Mesenteric fat pad (tissue), 1 donor: ENCODE measurements at places on chromosomes 4 and X. TPM values are rescaled to one million over a fixed set of nuclear protein-coding genes. Genes with fewer than 3 reads are reported as not detected.

- DNase-seq = no peak
Observed at GRCh38 chr4:147362938-147363337, 118.0 kb upstream of the EDNRA start.

The NWD2 gene
- 29.0 TPM for total RNA-seq

The CDS1 gene
- 0.29 TPM for total RNA-seq

DNA sequence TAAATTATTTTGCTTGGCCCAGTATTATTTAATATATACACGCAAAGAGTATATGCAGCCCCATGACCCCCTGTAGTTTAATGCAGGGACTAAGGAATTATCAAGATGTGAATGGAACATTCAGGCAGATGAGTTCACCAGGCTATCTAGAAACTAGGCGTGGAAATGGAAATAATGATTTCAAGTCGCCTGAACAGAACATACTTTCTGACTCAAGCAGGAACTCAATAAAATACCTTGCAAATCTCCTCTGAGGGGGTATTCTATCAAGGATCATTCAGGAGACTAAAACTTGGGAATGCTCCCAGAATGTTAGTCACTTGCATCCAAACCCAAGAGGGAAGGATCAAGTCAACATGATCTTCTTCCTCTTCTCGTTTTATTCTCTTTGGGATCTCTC, 59.6 kb upstream of the RASSF6 start:
- no peak for DNase-seq

GRCh38 chrX:68721991-68722860, 74.8 kb downstream of the STARD8 start:
- DNase-seq = peak; percentile 72

GRCh38 chr4:184471881-184472613, 2.3 kb downstream of the IRF2 start:
- DNase-seq = no peak

- no peak for DNase-seq
Observed at GRCh38 chr4:81634766-81635549, 163.3 kb upstream of the RASGEF1B start.

The CASP3 gene
- total RNA-seq = 19.7 TPM

The GLOD5 gene
- not detected for total RNA-seq

The ANOS1 gene
- 2.3 TPM for total RNA-seq

The SPANXA2 gene
- not detected for total RNA-seq

- DNase-seq = no peak
Observed at GRCh38 chr4:188139671-188140070, 430 bp downstream of the TRIML1 start.

The CORIN gene
- 0.61 TPM for total RNA-seq

The SLC6A8 gene
- total RNA-seq = 45.9 TPM

DNA sequence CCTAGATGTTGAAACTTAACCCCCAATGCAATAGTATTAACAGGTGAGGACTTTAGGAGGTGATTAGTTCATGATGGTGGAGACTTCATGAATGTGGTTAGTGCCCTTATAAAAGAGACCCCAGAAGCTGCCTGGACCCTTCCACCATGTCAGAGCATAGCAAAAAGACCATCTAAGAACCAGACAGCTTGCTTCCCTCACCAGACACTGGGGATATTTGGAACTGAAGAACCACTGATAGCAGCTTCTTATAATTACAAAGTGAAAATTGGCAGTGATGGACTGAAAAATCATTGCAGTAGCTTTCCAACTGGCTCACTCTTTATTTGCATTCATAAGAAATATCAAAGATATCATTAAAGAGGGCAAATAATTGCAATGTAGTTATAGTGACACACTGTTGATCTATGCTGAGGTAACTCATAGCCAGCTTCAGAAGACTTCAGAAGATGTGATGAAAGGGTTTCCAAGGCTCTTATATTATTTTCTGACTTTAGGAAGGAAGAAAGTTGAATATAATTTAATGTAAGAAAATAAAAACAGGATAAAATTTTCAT, 5.8 kb downstream of the RASSF6 start:
- DNase-seq = no peak

DNA sequence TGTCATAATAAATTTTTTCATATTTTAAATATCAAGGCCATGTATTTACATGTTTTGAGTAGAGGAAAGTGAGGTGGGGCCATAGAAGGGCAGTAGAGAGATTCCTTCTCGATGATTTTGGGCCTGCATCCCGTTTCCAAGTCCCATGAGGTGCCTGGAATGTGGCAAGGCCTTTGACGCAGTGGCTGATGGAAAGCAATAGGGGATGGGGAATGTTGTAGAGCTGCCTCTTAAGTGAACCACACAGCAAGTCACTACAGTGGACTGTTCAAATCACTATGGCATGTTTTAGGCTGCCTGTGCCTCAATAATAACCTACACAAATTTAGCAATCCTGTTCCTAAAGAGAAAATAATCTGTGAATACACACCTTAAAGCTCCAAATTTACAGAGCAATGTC, 48.3 kb downstream of the ANXA5 start:
- DNase-seq = no peak

GRCh38 chr4:87118826-87119225, 101.6 kb downstream of the KLHL8 start:
- no peak for DNase-seq

DNA sequence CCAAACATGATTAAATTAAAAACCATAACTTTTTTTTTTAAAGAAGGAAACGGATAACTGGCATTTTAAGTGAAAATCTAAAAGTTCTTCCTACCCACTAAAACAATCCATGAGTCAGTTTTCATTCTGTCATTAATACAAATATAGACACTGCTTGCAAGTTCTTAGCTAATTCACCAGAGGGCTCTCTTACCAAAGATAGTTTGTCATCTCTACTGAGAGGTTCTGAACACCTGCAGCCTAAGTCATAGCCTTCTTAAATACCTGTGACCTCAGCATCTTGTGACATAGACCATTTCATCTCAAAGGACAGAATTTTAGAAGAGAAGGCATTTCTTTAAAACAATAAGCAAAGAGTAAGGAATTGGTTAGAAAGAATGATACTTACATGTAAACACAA, 65.3 kb upstream of the FAM120C start:
- no peak for DNase-seq

DNA sequence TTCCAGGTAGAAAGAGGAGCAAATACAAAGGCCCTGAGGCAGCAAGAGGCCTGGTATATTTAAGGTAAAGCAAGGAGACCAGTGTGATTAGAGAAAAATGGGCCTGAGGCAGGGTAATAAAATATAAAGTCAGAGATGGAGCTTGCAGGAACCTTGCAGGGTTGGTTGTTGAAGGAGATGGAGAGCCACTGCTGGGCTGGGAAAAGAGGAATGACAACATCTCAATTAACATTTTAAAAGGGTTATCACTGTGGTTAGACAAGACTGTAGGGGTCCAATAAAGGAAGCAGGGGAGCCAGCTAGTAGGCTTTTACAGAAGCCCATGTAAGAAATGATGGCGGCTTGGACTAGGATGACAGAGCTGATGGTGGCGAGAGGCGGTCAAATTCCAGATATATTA, 205.5 kb upstream of the MBNL3 start:
- no peak for DNase-seq

DNA sequence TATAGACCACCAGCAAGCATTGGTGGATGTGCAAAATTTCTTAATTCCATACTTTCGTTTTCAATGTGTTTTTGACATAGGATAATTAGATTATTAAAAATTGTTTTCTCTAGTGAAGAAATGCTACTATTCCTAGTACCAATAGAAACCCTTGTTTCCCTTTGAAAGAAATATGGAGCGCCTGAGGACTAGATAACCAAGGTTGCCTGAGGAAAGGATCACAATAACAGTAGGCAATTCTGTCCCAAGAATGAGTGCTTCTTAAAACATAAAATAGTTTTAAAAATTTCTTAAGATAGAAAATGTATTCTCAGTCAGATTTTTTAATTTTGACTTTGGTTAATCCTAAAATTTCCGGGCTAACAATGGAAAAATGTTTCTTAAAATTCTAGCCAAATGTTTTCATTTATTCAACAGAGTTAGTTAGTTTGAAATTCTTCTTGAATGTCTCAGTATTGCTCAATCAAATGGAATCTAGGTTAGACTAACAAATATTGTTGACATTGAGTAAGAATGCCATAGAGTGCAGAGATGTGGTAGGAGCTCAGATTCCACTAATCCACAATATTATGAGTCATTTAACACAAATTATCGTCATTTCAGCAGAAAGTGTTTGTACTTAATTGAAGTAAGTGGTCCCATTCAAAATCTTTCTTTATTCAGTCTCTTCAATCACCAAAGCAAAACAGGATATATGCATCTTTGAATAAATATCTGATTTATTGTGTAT, 666.0 kb downstream of the GRID2 start:
- DNase-seq = no peak

- DNase-seq = peak; percentile 91
Observed at GRCh38 chrX:74293343-74293946, 10.5 kb upstream of the ZCCHC13 start.

- no peak for DNase-seq
Observed at GRCh38 chrX:78066110-78066509, 37.9 kb upstream of the PGK1 start.

DNA sequence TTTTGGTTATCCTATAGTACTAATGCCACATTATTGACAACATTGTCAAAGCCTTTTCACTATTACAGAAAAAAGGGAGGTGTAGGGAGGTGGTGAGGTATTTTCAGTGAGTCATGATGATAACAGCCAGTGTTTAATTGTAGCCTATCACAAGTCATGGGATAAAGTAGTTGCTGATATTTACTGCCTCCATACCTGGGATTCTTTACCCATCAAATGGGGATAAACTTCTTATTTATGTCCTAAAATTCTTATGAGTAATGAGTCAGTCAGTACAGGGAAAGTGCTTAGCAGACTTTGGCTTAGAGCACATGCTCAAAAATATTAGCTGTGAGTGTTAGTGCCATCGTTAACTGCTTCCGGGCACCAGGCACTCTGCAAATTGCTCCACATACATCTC, 25.7 kb downstream of the ADGRG2 start:
- no peak for DNase-seq

- no peak for DNase-seq
Observed at GRCh38 chr4:19380600-19380999, 871.1 kb upstream of the SLIT2 start.

DNA sequence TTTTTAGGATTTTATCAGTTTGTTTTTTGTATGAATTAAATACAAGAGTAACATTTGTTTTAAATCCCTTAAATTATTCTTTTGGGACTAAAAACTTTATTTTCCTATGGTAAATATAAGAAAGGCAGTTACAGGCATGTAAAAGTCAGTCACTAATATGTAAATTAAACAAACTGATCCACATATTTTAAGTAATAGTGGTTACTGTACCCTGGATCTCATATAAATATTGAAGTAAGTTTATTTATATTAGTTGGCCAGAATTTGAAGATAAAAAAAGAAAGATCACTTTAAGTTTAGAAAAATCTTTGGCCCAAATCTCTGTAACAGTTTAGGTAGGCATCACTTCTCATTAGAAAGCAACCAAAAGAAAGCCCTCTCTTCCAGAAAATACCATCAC, 45.8 kb downstream of the LDB2 start:
- DNase-seq = no peak

DNA sequence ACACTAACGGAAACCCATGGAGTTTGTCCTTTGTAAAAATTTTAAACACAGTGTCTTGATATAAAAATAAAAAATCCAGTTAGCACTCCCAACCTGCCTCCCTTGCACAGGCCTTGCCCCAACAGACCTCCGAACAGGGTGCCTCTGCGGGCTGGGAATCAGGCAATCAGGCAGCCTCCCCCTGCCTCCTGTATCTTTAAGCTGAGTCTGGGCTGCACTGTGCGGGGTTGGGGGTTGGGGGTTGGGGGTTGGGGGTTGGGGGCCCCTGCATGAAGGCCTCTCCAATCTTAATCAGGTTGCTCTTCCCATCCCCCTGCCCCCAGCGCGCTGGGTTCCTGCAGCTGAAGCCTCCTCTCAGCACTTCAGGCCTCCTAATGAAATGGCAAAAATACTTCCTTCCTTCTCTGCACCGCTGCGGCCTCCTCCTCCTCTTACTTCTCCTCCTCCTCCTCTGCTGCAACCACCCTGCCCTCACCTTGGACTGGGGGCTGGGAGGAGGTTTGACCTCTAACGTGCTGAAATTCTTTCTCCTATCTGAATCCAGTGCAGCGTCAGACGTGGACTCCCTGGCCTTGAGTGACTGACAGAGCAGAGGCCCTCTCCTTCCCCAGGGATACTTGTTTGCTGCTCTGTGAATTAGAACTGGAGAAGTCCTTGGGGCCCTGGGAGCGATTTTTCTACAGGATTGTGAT, 26.6 kb downstream of the NLGN3 start:
- peak; percentile 59 for DNase-seq

GRCh38 chrX:100819534-100819836, 706 bp upstream of the CSTF2 start:
- DNase-seq = no peak

GRCh38 chr4:80266902-80267380, 477 bp downstream of the FGF5 start:
- DNase-seq = no peak

GRCh38 chr4:972651-973424, 531 bp downstream of the DGKQ start:
- DNase-seq = no peak
